ENCODE measurements at places on chromosomes 7 and 10.

GRCh38 chr7:49618028-49618427, 155.4 kb upstream of the VWC2 start:
- no peak for DNase-seq

- peak; percentile 48 for DNase-seq
Observed at GRCh38 chr10:75137533-75138438, 26.3 kb downstream of the SAMD8 start.

GRCh38 chr10:62394556-62395018, 20.4 kb downstream of the ZNF365 start:
- no peak for DNase-seq

DNA sequence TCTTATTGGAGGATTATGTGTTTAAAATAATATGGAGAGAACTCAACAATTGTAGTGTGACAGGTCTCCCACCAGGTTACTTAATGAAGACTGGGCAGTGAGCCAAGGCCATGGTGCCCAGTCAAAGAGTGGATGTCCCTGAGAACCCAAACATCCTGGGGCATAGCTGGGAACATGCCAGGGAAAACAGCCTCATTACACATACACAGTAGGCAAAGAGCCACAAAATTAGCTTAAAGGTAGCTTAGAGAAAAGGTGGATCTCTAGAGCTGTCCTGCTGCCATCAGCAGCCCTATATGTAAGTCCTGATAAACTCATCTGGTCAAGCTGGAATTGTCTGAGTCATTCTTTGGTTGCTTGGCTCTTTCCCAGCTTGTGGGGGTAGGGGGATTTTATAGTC, 287.8 kb downstream of the PHF14 start:
- DNase-seq: no peak

DNA sequence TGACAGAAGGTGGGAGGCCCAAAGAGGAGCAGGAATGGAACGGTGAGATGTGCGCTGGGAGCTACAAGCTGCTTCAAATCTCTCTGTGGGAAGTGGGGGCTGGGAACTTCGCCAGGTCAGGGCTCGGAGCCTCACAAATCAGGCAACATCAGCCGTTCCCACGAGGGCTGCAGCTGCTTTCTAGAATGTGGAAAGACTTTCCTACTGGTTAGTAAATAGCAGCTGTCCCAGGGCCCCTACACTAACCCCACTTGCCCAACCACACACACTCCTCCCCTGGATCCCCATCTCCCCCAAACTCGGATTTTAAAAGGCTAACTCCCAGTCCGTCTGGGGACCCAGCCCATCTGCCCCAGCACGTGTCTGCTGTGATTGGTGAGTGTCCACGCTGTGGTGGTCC, 40.6 kb upstream of the PITRM1 start:
- no peak for DNase-seq

DNA sequence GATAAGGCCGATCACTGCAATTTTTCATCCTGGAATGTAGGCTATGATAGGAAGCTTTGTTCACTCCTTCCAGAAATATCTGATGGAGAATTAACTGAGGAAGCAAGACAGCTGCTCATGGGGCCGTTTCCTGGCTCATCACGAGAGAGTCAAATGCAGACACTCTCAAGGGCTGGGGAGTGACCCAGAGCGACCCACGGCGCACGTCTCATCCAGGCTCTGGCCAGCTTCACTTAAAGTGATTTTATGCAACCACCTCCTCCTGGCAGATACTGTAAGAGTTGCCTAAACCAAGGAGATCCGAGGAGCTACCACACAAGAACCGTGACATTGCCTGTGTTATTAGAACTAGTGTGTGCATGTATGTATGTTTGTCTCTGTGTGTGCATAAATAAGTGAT, 530.8 kb downstream of the TCERG1L start:
- DNase-seq: no peak

DNA sequence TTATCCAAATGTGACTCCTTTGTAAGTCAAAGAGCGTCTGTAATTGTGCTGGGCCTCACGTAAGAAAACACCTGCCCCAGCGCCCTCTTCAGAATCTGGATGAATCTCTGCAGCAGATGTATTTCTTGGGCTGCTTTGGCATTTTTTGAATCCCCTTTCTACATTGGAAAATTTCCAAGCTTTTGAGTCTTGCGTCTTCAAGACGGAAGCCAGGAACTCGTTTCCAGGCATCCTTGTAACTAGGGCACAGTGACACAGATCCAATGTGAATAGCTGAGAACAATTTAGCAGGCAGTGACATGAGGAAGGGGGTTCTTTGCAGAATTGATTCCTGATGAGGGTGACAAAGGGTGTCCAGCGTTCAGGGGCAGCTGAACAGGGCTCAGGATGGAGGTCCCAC, 862.3 kb downstream of the TYW1 start:
- DNase-seq: no peak

DNA sequence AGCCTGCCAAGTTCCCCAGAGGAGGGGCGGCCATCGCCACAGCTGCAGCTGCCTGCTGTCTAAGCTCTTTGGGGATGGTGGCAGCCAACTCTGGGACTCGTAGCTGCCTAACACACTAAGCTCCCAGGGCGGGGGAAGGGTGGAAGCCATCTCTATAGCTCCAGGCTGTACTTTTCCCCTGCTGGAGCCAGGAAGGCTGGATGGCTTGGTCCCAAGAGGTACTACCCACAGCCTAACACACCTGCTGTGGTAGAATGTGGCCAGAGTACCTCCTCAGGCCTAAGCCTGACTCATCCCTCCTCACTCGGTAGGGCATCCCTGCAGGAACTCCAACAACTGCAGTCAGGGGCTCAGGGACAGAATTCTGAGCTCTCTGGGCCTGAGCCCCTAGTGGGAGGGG, 151.7 kb upstream of the TAC1 start:
- no peak for DNase-seq

GRCh38 chr7:77351539-77352004, 64.6 kb downstream of the GSAP start:
- peak; percentile 18 for DNase-seq

GRCh38 chr10:4067531-4067930, 282.5 kb upstream of the KLF6 start:
- DNase-seq: no peak

GRCh38 chr7:85016286-85016685, 170.6 kb downstream of the SEMA3D start:
- no peak for DNase-seq

DNA sequence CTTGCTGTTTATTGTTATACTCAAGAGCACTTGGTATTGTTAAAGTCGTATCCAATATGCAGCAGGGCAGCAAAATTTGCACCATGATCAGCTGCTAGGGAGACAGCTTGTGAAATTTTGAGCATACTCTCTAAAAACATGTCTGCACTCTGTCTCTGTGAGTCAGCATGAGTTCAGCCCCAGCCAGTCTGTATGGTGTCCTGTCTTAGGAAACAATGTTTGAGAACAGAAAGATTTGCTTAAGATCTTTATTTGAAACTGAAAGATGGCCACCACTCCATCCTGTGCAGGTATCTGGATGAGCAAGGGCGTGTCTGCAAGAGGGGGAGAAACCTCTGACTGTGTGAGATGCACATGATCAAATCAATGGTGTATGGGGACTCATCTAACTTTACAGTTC, 97.1 kb downstream of the GNAI1 start:
- no peak for DNase-seq

DNA sequence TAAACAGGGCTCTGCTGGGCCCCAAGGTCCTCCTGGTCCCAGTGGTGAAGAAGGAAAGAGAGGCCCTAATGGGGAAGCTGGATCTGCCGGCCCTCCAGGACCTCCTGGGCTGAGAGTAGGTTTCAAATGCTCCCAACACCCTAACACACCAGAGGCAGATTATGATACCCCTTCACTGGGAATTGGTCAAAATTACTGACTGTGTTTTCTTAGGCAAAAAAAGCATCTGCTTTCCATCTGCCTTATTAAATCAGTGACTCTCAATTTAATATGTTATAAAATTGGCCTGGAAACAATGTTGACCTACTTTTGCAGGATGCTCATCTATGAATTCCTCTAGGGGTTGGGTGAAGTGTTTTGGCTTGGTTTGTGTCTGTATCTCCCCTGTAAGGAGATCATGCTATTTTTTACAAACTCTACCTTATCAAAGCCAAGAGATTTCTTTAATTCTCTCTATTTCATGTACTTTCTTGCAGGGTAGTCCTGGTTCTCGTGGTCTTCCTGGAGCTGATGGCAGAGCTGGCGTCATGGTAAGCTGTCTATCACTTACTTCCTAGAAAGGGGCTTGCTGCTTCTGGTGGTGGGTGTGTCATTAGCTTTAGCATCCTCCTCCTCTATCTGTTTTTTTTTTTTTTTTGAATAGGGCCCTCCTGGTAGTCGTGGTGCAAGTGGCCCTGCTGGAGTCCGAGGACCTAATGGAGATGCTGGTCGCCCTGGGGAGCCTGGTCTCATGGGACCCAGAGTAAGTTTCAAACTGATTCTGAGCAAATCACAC, 15.9 kb downstream of the COL1A2 start:
- no peak for DNase-seq

GRCh38 chr7:93910076-93910994, 4.0 kb downstream of the GNGT1 start:
- DNase-seq: no peak

- DNase-seq: no peak
Observed at GRCh38 chr7:20993693-20994092, 207.0 kb upstream of the SP8 start.

GRCh38 chr7:155316427-155317113, 18.9 kb downstream of the INSIG1 start:
- no peak for DNase-seq

DNA sequence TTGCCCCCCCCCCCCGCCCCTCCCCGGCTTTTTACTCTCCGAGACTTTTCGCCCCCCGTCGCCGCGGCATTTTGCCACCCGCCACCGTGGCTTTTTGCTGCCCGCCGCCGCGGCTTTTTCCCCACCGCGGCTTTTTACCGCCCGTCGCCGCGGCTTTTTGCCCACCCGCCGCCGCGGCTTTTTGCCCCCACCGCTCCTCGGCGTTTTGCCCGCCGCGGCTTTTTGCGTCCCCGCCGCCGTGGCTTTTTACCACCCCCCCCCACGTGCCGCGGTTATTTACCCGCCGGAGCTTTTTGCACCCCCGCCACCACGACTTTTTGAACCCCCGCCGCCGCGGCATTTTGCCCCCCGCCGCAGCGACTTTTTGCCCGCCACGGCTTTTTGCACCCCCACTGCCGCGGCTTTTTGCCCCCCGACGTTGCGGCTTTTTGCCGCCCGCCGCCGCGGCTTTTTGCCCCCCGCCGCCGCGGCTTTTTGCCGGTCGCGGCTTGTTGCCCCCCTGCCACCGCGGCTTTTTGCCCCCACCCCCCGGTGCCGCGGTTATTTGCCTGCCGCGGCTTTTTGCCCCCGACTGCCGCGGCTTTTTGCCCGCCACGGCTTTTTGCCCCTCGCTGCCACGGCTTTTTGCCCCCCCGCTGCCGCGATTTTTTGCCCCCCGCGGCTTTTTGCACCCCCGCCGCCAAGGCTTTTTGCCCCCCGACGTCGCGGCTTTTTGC, 461.1 kb downstream of the ZNF33B start:
- no peak for DNase-seq

- DNase-seq: no peak
Observed at GRCh38 chr7:138563808-138564207, 103.7 kb downstream of the TRIM24 start.

- DNase-seq: peak; percentile 52
Observed at GRCh38 chr7:129635300-129636029, 23.9 kb downstream of the NRF1 start.

DNA sequence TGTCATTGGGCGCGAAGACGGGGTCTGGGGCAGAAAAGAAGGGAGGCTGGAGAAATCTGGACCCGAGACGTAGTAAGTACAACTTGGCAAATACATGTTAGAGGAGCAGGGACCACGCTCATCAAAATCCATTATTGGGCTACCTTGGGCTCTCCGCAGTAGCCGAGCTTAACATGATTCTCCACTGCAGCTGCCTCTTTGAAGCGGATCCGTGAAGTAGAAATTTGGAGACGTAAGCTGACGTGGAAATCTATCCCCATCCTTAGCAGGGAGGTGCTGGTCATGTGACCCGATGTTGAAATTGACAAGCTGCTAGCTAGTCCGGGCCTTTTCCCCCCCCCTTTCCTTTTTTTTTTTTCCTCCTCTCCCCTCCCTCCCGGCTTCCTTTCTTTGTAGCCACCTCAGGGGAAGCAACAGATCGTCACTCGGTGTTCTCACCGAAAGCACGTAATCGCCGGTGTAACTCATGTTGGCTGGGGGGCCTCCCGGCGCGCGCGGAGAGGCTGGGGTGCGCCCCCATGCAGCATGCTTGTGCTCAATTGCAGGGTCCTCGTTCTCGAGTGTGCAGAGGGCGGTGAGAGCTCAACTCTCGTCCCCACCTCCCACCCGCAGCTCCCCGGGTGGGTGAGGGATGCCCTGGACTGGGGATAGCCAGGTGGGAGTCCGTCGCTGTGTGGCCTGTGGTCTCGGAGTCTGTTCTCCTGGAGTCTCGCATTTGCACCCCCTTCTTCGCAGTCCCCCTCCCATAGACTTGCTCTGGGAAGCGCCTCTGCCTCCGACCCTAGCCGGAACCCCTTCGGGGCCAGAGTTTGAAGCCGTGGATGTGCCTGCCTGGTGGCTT, at the start of gene HOXA11:
Gene HOXA11, minus strand, starts transcription at position 220 of the 841 bp plus-strand sequence. Its CDS starts 88 bp downstream, at position 132.
- DNase-seq: no peak

DNA sequence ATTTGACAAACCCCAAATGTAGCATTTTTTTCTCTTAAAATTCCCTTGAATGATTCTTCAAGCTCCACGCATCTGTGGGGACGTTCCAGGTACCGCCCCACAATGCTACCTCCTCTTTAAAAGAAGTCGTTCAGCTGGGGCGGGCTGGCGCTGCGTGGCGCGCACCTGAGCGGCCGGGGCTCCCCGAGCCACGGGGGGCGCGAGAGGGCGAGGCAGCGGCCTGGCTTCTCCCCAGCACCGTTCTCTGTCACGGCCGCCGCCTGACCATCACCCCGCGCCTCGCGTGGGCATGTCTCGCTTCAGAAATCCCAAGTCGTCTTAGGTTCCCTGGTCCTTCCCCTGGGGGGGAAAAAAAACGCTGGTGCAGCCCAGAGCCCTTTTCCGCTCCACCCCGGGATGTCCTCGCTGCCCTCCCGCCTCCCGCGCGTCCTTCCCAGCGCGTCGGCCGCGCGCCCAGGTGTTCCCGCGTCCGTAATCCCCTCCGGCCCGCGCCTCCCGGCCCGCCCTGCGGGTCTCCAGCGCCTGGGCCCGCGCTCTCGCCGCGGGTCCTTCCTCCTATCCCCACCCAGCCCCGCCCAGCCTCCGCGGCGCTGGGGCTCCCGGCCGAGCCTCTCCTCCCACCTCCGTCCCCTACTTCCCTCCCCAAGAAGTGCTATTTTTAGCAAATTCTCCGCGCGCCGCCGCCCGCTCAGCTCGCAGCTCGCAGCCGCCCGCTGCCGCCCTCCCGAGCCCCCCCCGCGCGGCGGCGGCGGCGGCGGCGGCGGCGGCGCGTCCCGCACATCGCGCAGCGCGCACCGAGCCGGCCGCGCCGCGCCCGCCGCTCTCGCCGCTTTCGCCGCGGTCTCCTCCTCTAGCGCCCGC, 58.7 kb upstream of the PRPS1L1 start:
- no peak for DNase-seq

GRCh38 chr7:8751557-8752231, 318.3 kb downstream of the NXPH1 start:
- DNase-seq: no peak

GRCh38 chr7:141575654-141576448, 24.6 kb downstream of the AGK start:
- DNase-seq: no peak

GRCh38 chr7:18788026-18788425, 292.5 kb downstream of the HDAC9 start:
- DNase-seq: no peak
